Hippocampal formation (tissue), 2 donors: ENCODE measurements at places on chromosomes 4 and X.
A peak's percentile ranks its signal among the peaks of the same experiment; 100 is the strongest.

DNA sequence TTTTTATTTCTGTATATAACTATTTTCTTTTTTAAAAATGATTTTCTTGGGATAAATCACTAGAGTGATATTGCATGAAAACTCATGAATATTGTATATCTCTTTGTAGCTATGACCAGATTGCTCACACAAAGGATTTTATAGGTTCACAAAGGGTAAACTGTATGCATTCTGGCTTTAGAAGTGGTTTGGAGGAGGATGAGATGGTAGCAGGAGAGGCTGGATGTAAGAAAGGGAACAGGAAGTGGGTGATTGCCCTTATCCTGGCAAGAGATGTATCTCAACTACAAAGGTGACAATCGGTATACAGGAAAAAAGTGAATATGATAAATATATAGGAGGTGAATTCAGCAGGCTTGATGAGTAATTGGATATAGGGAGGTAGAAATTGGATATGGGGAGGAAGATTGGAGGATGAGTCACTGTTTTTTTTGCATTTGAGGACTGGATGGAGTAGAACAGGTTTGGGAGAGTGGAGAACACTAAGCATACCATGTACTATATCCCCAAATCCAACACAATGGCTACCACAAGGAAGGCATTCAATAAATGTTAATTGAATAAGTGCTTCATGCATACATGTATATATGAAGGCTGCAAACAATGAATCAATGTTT is 9.9 kb downstream of the FGG start:
- no peak for DNase-seq

GRCh38 chr4:1618438-1618837 is 65.7 kb downstream of the FAM53A start:
- DNase-seq, result no peak

DNA sequence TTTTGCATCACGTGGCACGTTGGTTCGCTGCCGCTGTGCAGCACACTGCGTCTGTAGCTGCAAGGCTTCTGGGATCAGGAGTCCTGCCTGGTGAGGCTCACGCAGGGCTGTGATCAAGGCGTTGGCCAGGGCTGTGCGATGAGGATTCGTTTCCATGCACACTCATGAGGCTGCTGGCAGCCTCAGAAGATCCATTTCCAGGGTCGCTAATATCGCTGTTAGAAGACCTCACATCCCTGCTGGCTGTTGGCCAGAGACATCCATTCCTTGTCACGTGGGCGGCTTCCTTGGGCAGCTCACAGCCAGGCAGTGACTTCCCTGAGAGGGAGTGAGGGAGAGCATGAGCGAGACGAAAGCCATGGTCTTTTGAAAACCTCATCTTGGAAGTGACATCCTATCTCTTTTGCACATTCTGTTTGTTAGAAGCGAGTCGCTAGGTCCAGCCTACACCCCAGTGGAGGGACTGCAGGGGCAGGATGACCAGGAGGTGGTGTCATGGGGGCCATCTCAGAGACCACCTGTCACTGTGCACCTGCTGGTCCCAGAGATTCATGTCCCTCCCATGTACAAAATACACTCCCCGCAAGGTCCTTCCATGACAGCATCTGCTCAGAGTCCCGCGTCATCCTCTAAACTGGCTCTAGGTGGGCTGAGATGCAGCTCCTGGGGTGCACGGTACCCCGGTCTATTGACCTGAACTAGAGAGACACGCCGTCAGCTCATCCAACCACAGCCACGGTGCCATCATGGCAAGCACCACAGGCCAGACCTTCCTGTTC is 12.2 kb downstream of the RGS12 start:
- DNase-seq, result peak; percentile 38

DNA sequence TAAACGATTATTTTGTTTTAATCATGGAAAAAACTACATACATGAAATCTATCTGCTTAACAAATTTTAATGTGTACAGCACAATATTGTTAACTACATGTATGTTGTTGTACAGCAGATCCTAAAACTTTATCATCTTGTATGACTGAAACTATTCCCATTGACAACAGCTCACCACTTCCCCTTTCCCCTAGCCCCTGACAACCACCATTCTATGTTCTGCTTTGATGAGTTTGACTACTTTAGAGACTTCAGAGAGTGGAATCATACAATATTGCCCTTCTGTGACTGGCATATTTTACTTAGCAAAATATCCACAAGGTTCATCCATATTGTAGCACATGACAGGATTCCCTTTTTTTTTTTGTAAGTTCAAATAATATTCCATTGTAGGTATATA is 185.9 kb downstream of the CFAP299 start:
- no peak for DNase-seq

- no peak for DNase-seq
These were observed 5.9 kb downstream of the ODAPH start for GRCh38 chr4:75561789-75562188.
